ENCODE measurements at places on chromosomes 3 and 15. TPM values are rescaled to one million over a fixed set of nuclear protein-coding genes. Genes with fewer than 3 reads are reported as not detected.
A peak's percentile ranks its signal among the peaks of the same experiment; 100 is the strongest.

DNA sequence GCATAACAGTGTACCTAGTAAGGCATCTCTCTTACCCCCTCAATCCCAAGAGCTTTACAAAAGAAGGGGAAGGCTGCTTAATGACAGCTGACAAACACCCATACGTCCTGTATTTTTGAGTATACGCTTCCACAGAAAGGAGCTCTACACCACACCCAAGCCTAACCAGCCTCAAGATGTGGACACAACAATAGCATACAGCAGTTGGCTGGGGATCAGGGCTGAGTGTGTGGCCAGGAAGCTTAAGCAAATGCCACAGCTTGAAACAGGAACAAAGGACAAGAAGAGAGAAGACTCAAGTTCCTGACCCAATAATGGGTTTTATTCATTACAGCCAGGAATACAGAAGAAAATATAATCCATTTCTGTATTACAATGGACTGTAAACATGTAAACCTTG is 6.9 kb downstream of the HEXA start:
- no peak for DNase-seq

DNA sequence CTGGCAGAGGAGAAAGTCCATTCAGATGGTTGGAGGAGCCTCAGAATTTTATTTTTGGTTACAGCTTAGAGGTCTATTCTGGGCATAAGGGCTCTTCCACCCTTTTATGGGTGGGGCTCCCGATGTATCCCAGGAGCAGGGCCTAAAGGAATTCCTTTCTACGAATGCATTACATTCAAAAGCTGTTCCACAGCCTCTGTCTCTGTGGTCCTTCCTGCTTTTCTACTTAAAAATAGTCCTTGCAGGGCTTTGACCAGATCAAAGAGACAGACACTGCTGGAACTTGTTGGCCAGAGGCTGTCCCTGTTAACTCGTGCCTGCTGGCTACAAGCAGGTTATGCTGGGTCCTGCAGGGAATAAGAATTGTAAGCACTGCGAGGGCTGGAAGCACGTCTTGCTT is 14.4 kb upstream of the NOX5 start:
- DNase-seq, result no peak

DNA sequence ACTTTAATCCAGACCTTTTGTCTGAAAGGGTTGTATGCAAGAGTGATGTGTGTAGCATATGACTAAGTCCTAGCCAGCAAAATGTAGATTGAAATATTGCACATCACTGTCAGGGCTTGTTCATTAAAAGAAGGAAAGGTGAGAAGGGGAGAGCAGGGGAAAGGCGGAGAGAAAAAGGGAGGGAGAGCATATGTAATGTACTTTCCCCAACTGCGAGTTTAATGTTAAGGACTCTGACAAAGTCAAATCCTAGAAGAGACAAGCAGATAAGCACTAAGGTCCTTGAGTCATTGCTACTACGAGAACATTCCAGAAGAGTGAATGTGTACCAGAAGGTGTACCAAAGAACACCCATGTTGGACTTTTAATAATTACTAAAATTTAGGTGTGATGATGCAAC is 1336.7 kb downstream of the NSUN3 start:
- no peak for DNase-seq

DNA sequence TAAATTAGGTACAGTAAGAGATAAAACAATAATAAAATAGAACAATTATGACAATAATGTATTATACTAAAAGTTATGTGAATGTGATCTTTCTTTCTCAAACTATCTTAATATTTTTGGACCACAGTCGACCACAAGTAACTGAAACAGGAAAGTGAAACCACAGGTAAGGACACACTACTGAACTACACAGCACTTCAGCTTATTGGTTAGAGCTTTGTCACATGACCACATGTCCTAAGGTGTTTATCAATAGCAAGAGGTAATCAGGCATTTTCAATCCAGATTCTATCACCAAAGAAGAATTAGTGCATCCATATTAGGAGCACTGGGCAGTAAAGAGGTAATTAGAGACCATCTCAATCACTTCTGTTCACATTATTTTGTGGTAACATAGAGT is 392.8 kb downstream of the RSL24D1 start:
- no peak for DNase-seq

GRCh38 chr3:156233876-156234275 is 113.5 kb downstream of the KCNAB1 start:
- DNase-seq, result no peak

Gene FOXP1
- 267 TPM for total RNA-seq

Gene COL6A5
- not detected for total RNA-seq

Gene PFKFB4
- 1.8 TPM for total RNA-seq

DNA sequence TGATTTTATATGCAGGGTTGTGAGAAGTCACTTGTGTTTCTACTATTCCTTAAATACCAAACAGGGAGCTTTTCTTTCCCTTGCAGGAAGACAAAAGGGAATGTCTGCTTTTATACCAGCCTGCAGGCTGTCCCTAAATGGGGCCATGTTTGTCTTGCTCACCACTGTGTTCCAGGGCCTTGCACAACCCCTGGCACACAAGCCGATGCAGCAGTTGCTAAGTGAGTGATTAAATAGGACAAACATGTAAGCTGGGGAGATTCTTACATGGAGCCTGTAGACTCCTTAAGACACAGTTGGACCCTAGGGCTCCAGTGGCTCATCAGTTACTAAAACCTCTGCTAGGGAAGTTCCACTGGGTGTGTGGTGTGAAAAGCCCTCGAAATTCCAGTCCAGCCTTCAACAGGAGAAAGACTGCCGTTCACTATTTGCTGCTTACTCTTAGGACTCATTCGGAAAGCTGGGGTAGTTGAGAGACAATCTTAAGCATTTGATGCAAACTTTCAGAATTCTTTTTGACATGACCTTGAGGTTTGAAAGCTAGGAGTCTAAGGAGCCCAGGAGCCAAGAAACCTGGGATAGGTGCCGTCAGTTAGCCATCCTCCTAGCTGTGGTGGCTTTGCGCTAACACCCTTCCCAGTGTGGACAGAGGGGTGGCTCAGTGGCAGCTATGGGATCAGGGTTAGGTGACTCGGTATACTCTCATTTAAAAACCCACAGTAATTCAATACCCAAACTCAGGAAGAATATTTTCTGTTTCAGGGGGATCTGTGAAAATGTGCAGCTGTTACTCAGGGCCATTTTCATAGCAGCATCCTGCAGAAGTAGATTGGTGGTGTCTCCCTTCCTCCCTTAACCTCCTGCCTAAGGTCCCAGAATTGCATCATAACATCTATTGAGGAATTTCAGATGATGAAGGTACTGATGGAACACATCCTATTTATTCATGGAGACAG is 39.1 kb downstream of the SYNM start:
- DNase-seq, result peak; percentile 92

Gene SH3GL3
- total RNA-seq, result not detected
